Activated CD4-positive, alpha-beta T cell treated with anti-CD3 and anti-CD28 coated beads for 36 hours (primary cell): ENCODE measurements at places on chromosomes 16 and 17.

- H3K27ac ChIP-seq: no peak overlapping the region
- peaks cover 9% of the 10 kb centered on the region for H3K36me3 ChIP-seq
- no peak for DNase-seq
- H3K4me3 ChIP-seq: no peak overlapping the region
- peaks cover 59% of the 10 kb centered on the region for H3K4me1 ChIP-seq
Measured at GRCh38 chr16:50178491-50178941, 25.4 kb downstream of the TENT4B start.

GRCh38 chr17:7859028-7859427 is 1.2 kb downstream of the CYB5D1 start:
- H3K27me3 ChIP-seq: no peaks in the 10 kb centered on the region
- peak overlapping the region; percentile 49 for H3K27ac ChIP-seq
- H3K36me3 ChIP-seq: peaks cover 24% of the 10 kb centered on the region
- no peak for DNase-seq

DNA sequence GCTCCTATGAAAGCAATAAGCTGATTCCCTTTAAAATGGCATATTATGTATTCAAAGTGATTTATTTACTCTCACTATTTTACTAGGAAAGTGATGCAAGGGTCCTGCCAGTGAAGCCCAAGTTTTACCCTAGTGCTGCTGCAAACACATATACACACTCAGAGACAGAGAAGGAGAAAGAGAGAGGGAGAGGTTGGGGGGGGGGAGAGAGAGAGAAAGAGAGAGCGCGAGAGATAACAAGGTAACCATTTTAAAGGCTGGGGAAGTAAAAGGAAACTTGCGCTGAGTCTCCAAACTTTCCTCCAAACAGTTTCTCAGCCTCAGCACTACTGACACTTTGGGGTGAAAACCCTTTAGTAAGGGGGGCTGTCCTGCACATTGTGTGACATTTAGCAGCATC is 5.9 kb downstream of the USP31 start:
- peaks cover 20% of the 10 kb centered on the region for H3K4me1 ChIP-seq
- H3K36me3 ChIP-seq: peaks cover 10% of the 10 kb centered on the region
- H3K27ac ChIP-seq: no peak overlapping the region

GRCh38 chr16:89175280-89176146 is 4.0 kb downstream of the CDH15 start:
- H3K27ac ChIP-seq: no peak overlapping the region
- peaks cover 5% of the 10 kb centered on the region for H3K4me1 ChIP-seq
- no peak overlapping the region for H3K4me3 ChIP-seq
- H3K36me3 ChIP-seq: no peaks in the 10 kb centered on the region

- H3K4me3 ChIP-seq: no peak overlapping the region
- peaks cover 9% of the 10 kb centered on the region for H3K4me1 ChIP-seq
- H3K36me3 ChIP-seq: no peaks in the 10 kb centered on the region
- H3K27me3 ChIP-seq: no peaks in the 10 kb centered on the region
Measured at GRCh38 chr17:14559264-14560119, 258.6 kb downstream of the HS3ST3B1 start.

DNA sequence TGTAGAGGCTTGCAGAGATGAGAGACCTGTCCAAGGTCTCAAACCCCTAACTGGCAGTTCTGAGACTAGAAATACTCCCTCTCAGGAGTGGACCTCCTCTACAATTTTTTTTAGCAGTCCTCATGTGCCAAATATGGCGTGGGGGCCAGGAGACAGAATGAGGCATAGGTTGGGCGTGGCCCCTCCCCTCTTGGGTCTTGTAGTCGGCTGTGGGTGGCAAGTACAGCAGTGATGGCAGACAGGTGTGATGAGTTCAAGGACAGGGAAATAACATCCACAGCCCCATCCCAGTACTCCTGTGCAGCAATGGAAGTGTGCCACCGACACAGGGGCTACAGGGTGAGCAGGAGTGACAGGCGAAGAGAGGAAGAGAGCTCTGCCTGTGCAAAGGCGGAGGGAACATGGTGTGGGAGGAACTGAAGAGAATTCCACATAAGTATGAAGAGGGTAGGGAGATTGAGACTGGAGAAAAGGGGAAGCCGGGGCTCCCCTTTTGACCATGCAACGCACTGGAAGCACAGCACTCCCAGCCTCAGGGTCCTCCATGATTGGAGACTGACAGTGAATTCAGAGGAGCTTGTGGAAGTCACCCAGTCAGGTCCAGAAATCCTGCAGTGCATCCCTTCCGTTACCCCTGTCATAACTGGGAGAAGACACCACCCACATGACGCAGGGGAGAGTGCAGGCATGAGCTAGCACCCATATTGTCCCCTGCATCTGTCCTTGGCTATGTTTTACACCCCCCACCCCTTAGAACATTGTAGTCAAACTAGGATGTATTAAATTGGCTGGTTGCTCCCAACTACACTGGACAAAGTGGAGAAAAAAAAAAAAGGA is 14.8 kb upstream of the CETP start:
- no peak overlapping the region for H3K4me3 ChIP-seq
- H3K36me3 ChIP-seq: peaks cover 41% of the 10 kb centered on the region
- peak overlapping the region; percentile 65 for H3K27ac ChIP-seq
- peaks cover 57% of the 10 kb centered on the region for H3K4me1 ChIP-seq

- no peaks in the 10 kb centered on the region for H3K27me3 ChIP-seq
- peak overlapping the region; percentile 85 for H3K4me3 ChIP-seq
- DNase-seq: no peak
- peaks cover 27% of the 10 kb centered on the region for H3K4me1 ChIP-seq
- peak overlapping the region; percentile 58 for H3K27ac ChIP-seq
Measured at GRCh38 chr17:81918832-81919545, 1.0 kb upstream of the SIRT7 start.

GRCh38 chr16:81590714-81591544 is 146.3 kb downstream of the CMIP start:
- peaks cover 2% of the 10 kb centered on the region for H3K36me3 ChIP-seq
- peaks cover 14% of the 10 kb centered on the region for H3K4me1 ChIP-seq
- no peak for DNase-seq
- no peak overlapping the region for H3K4me3 ChIP-seq

DNA sequence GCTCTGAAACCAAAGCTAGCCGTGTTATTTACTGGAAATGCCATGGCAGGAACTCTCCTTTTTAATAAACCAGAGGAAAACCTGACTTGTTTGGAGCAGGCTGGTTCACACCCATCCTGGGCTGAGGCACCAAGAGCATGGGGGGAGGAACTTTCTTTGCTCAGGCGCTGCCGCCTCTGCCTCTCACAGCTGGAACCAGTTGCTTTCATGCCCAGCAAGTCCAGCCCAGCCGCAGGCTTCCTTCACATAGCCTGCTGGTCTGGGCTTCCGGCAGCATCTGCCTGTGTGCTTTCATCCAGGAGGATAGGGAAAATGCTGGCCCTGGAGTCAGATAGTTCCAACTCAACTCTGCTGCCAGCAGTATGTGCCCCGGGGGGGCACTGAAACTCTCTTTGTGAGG is 88.1 kb upstream of the ASIC2 start:
- H3K4me1 ChIP-seq: no peaks in the 10 kb centered on the region
- no peaks in the 10 kb centered on the region for H3K36me3 ChIP-seq
- H3K27me3 ChIP-seq: peaks cover 12% of the 10 kb centered on the region
- no peak overlapping the region for H3K4me3 ChIP-seq
- DNase-seq: no peak
- no peak overlapping the region for H3K27ac ChIP-seq

DNA sequence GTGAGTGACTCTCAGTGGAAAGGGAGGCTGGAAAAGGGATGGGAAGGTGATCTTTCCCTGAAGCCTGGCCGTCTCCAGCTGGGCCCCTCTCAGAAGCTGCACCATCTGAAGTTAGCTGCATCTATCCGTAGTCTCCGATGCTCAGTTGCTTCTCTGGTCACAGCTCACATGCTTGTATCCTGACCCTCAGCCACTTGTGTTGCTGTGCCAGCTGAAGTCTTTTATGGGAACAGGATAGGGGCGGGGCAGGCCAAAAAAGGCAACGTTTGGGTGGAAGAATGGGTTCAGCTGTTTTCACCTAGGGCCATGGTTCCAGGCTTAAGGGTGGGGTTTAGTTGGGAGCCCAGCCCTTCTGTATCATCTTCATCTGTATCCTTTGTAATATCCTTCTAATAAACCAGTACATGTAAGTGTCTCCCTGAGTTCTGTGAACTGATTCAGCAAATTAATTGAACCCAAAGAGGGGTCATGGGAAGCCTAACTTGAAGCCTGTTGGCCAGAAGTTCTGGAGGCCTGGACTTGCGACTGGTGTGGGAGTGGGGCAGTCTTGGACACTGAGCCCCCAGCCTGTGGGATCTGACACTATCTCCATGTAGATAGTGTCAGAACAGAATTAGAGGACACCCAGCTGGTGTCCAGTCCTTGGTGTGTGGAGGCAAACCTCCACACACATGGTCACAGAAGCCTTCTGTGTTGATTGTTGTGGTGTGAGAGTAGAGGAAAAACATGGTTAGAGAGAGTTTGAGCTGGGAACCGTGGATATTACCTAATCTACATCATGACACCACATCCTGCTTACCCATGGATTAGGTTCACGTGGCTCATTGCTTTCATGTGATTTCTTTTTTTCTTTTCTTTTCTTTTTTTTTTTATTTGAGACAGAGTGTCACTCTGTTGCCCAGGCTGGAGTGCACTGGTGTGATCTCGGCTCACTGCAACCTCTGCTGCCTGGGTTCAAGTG is 49.3 kb upstream of the FBXO47 start:
- DNase-seq: no peak
- no peaks in the 10 kb centered on the region for H3K27me3 ChIP-seq
- H3K36me3 ChIP-seq: no peaks in the 10 kb centered on the region
- H3K4me1 ChIP-seq: peaks cover 30% of the 10 kb centered on the region
- H3K27ac ChIP-seq: peak overlapping the region; percentile 52

DNA sequence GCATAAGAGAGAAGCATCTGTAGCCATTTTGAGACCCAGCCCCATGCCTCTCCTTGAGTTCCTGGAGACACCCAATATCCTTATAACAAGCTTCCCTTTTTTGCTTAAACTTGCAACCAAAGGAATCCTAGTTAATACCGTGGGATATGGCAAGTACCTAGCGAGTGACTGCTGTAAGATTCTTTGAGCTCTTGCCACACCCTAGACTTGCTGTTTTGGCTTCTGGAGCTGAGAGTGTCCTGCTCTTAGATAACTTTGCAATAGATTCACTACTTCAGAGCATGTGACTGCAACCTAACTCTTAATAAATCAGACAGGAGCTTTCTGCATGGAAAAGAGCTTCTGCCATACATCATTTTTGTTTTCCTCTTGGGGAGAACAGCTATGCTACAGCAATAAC is 58.3 kb downstream of the AKAP1 start:
- no peak overlapping the region for H3K4me3 ChIP-seq
- H3K27me3 ChIP-seq: peaks cover 2% of the 10 kb centered on the region
- H3K36me3 ChIP-seq: no peaks in the 10 kb centered on the region

GRCh38 chr17:60157487-60158040 is 7.8 kb downstream of the CA4 start:
- peaks cover 21% of the 10 kb centered on the region for H3K27me3 ChIP-seq
- H3K4me3 ChIP-seq: no peak overlapping the region
- no peaks in the 10 kb centered on the region for H3K4me1 ChIP-seq
- H3K27ac ChIP-seq: no peak overlapping the region

GRCh38 chr16:24289166-24289700 is 33.1 kb downstream of the CACNG3 start:
- H3K36me3 ChIP-seq: no peaks in the 10 kb centered on the region
- peaks cover 15% of the 10 kb centered on the region for H3K27me3 ChIP-seq
- no peak for DNase-seq
- no peaks in the 10 kb centered on the region for H3K4me1 ChIP-seq

- no peaks in the 10 kb centered on the region for H3K27me3 ChIP-seq
- H3K4me3 ChIP-seq: peak overlapping the region; percentile 94
- H3K36me3 ChIP-seq: peaks cover 39% of the 10 kb centered on the region
- peak overlapping the region; percentile 100 for H3K27ac ChIP-seq
- DNase-seq: peak; percentile 78
Measured at GRCh38 chr17:45224671-45225050, 3.0 kb downstream of the FMNL1 start.

GRCh38 chr16:21656795-21657768 is 4.7 kb upstream of the IGSF6 start:
- H3K36me3 ChIP-seq: peaks cover 7% of the 10 kb centered on the region
- H3K4me3 ChIP-seq: no peak overlapping the region

GRCh38 chr17:47801906-47802305 is 19.7 kb downstream of the OSBPL7 start:
- H3K4me1 ChIP-seq: no peaks in the 10 kb centered on the region
- no peak overlapping the region for H3K27ac ChIP-seq
- H3K36me3 ChIP-seq: no peaks in the 10 kb centered on the region
- peaks cover 3% of the 10 kb centered on the region for H3K27me3 ChIP-seq

DNA sequence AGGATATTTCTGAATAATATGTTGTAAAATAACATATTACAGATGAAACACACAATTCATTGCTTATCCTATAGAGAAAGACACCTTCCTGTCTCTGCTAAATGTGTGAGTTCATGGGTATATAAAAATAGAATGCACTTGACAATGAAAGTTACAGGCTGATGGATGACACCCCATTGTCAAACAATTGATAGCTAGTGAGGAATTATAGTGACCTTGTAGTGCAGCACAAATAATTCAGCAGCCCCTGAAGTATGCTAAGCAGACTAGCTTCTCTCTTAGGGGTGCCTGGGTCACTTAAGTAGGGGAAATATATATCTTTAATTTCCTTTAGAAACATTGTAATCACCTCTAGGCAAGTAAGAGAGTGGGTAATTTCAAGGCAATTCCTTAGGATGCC is 826.2 kb downstream of the CDH8 start:
- no peak overlapping the region for H3K27ac ChIP-seq
- no peaks in the 10 kb centered on the region for H3K36me3 ChIP-seq
- H3K4me3 ChIP-seq: no peak overlapping the region
- no peaks in the 10 kb centered on the region for H3K27me3 ChIP-seq
- H3K4me1 ChIP-seq: no peaks in the 10 kb centered on the region

GRCh38 chr16:13236308-13236707 is 334.9 kb downstream of the SHISA9 start:
- H3K27ac ChIP-seq: no peak overlapping the region
- H3K36me3 ChIP-seq: no peaks in the 10 kb centered on the region
- no peaks in the 10 kb centered on the region for H3K4me1 ChIP-seq
- H3K27me3 ChIP-seq: no peaks in the 10 kb centered on the region
- H3K4me3 ChIP-seq: no peak overlapping the region

DNA sequence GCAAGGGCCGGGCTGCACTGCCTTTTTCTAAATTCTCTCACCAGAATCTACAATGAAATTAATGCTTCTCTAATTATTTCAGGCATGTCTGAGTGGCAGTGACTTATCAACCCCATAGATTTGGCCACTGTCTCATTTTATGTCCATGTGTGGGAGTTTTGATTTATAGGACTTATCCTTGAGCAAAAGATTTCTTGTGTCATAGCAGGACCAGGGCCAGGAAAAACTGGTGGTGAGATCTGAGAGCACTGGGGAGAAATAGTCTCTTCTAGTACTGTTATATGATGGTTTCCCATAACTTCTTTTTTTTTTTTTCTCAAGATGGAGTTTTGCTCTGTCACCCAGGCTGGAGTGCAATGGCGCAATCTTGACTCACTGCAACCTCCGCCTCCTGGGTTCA is 1.5 kb upstream of the KRT23 start:
- H3K27ac ChIP-seq: no peak overlapping the region
- peaks cover 21% of the 10 kb centered on the region for H3K27me3 ChIP-seq
- H3K4me1 ChIP-seq: peaks cover 3% of the 10 kb centered on the region
- DNase-seq: no peak

DNA sequence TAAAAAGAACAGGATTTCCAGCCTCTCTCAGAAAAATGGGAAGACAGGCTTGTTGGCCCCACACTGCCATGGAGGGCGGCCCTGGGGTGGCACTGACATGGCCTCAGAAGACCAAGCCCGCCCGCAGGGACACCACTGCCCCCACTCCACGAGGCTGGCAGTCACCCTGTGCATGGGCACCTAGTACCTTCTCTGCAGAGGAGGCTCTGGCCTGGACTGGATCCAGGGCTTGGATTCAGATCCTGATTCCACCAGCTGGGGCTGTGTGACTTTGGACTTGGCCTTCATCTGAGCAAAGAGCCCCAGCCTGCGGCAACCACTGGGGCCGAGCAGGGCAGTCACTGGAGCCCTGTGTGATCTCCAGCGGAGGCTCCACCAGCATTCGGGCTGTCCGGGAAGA is 16.8 kb upstream of the FASN start:
- no peaks in the 10 kb centered on the region for H3K36me3 ChIP-seq
- DNase-seq: no peak
